ENCODE measurements at places on chromosomes 4 and X. TPM values are rescaled to one million over a fixed set of nuclear protein-coding genes. Genes with fewer than 3 reads are reported as not detected.

Gene BRS3
- not detected for total RNA-seq

Gene UGT2A3
- total RNA-seq: not detected

Gene NLRP2B
- not detected for total RNA-seq

Gene DUSP9
- total RNA-seq: not detected

Gene PHEX
- total RNA-seq: 0.23 TPM

Gene SPANXA1
- not detected for total RNA-seq

Gene BEX2
- total RNA-seq: 8.1 TPM

Gene TCEAL1
- total RNA-seq: 6.5 TPM

Gene ADAM29
- not detected for total RNA-seq

Gene ZNF185
- 0.75 TPM for total RNA-seq

Gene GPC3
- 0.08 TPM for total RNA-seq

Gene IGSF1
- not detected for total RNA-seq

Gene CXCR3
- total RNA-seq: 84.9 TPM

DNA sequence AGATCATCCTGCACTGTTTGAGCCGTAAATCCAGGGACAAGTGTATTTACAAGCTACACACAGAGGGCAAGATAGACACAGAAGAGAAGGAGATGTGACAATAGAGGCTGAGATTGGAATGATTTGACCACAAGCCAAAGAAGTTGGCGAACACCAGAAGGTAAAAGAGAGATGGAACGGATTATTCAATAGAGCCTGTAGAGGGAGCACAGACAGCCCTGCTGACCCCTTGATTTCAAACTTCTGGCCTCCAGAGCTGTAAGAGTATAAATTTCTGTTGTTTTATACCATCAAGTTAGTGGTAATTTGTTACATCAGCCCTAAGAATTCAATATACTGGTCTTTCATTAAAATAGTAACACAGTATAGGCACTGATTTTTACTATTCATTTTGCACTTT, 447.8 kb downstream of the FAT4 start:
- DNase-seq: no peak

DNA sequence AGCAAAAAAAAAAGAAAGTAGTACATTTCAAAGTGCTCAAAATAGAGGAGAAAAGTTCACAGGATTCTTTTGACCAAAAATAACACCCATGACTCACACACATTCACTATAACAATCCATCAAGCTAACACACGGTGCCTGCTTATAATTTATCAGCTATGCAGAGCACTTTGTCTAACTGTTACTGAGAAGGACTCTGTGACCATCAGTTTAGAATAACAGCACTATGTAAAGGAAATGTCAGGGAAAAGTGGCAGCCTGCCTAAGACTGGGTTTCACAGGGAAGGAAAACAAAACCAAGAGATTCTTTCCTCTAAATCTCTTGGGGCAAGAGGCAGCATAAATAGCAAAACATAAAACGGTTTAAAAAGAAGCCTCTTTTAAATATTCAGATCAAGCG, 54.8 kb downstream of the CCDC149 start:
- no peak for DNase-seq

- no peak for DNase-seq
Measured at GRCh38 chr4:169922632-169923276, 103.4 kb downstream of the MFAP3L start.

- DNase-seq: no peak
Measured at GRCh38 chr4:101328063-101328602, 19.2 kb downstream of the PPP3CA start.

- DNase-seq: no peak
Measured at GRCh38 chr4:10667701-10668326, 16.8 kb downstream of the CLNK start.

GRCh38 chrX:110159235-110159634, 156.3 kb downstream of the TMEM164 start:
- DNase-seq: peak; percentile 24

GRCh38 chr4:88870428-88870827, 172.8 kb upstream of the NAP1L5 start:
- DNase-seq: no peak

GRCh38 chr4:57424232-57424897, 314.2 kb upstream of the IGFBP7 start:
- no peak for DNase-seq

DNA sequence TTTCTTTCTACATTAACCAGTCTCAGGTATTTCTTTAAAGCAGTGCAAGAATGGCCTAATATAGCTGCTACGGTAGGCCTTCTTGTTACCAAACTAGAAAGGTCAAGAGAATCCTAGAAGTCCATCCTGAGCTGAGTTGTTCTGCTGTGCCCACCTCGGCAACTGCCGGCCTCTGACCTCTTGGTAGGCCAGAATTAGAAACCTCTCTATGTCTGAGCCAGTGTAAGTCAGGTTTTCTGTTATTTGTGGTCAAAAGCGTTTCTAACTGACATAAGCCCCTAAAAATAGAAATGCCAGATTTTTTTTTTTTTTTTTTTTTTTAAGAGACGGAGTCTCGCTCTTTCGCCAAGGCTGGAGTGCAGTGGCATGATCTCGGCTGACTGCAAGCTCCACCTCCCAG, 43.1 kb downstream of the SOWAHB start:
- DNase-seq: no peak

GRCh38 chr4:33772582-33772981, 2471.7 kb downstream of the ARAP2 start:
- DNase-seq: no peak

- no peak for DNase-seq
Measured at GRCh38 chr4:124555959-124556358, 156.6 kb downstream of the ANKRD50 start.

- DNase-seq: no peak
Measured at GRCh38 chr4:158786955-158787354, 18.1 kb downstream of the FNIP2 start.

DNA sequence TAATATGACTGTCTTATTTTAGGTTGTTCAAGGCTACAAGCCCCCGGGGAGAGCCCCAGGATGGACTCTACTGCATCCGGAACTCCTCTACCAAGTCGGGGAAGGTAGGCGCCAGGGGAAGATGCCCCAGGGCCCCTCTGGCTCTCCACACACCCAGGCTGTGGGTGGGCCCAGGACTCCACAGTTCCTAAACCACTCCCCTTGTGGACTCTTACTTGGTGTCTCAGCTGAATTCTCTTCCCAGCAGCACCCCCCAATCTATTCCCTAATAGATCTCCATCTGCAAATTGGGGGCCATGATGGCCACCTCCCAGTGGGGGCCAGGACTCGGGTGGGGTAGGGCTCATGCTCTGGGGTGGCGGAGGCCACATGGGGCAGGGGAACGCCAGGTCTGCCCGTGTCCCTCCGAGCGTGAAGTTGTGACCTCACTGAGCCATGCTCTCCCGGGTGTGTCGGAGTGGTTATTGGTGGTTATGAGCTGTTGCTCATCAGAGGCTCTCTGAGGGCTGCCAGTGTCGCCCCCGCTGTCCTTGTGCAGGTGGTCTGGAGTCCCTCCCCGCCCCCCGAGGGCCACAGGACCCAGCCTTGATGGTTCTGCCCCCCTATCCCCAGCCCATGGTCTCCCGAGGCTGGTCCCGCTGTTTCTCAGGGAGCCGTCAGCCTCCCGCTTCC, 11.2 kb upstream of the ADD1 start:
- no peak for DNase-seq

- no peak for DNase-seq
Measured at GRCh38 chr4:69781458-69782418, 21.3 kb upstream of the SULT1B1 start.

DNA sequence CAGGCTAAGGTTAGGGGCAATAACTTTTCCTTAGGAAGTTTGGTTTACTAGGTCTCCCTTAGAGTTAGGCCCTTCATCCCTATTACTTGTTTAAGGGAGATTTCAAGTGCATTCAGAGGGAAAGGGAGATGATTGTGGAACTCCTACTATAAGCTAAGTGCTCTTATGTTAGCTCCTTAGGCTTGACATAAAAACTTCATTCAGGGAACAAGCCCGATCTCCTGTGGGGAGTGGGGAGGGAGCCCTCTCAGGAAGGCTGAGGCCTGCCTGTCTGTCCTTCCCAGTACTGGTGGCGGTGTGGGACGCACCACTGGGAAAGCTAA, 8.0 kb downstream of the KLF3 start:
- DNase-seq: no peak

GRCh38 chr4:41257257-41257901, 651 bp downstream of the UCHL1 start:
- no peak for DNase-seq

- DNase-seq: no peak
Measured at GRCh38 chr4:14879683-14880082, 122.6 kb upstream of the CPEB2 start.

- DNase-seq: no peak
Measured at GRCh38 chrX:29487214-29487613, 728.1 kb upstream of the MAGEB2 start.

DNA sequence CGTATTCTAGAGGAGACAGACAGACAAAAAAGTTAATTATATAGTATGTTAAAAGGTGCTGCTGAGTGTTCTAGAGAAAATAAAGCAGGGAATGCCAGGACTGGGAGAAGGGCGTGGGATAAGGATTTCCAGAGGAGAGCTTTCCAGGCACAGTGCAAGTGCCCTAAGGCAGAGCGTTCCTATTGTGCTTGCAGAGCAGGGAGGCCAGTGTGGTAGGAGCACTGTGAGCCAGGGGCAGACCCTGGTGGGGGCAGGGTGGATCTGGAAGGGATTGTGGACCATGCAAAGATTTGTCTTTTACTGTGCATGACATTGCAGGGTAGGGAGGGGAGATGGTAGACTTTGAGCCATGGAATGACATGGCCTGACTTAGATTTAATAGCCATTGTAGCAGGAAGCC, 25.8 kb downstream of the EXOC1 start:
- no peak for DNase-seq

GRCh38 chr4:163991298-163991865, 496.9 kb downstream of the TMA16 start:
- DNase-seq: no peak

GRCh38 chr4:81965911-81966310, 407.9 kb downstream of the HNRNPD start:
- DNase-seq: no peak

- DNase-seq: no peak
Measured at GRCh38 chr4:70654605-70655011, 11.7 kb downstream of the JCHAIN start.

DNA sequence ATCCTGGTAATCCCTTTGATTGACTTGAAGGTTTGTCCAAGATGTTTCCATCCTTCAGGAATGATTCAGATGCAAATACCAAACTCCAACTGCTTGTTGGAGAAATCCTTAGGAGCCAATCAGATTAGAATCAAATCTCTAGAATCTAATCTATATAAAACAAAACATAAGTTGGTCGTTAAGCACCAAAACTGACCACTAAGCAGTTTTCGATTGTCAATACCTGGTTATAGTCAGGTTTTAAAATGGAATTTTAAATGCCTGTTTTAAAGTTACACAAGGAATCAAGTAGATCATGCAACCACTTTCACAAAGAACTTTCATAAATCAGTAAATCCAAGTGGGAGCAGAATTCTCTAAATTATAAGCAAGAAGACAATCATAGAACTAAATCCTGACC, 236.1 kb downstream of the PARM1 start:
- DNase-seq: no peak

GRCh38 chr4:25797136-25797535, 65.7 kb downstream of the SEL1L3 start:
- no peak for DNase-seq

GRCh38 chrX:46587158-46587557, 13.6 kb downstream of the CHST7 start:
- no peak for DNase-seq

DNA sequence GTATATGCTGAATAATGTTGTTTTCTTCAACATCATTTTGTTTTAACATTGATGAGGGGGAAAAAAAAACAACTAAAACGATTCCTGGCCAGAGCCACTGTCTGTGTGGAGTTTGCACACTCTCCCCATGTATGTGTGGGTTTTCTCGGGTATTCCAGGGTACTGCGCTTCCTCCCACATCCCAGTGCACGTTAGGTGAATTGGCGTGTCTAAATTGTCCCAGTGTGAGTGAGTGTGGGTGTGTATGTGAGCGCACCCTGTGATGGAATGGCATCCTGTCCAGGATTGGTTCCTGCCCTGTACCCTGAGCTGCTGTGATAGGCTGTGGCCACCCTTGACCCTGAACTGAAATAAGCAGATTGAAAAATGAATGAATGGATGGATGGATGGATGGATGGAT, 2.4 kb upstream of the DLG3 start:
- DNase-seq: no peak

DNA sequence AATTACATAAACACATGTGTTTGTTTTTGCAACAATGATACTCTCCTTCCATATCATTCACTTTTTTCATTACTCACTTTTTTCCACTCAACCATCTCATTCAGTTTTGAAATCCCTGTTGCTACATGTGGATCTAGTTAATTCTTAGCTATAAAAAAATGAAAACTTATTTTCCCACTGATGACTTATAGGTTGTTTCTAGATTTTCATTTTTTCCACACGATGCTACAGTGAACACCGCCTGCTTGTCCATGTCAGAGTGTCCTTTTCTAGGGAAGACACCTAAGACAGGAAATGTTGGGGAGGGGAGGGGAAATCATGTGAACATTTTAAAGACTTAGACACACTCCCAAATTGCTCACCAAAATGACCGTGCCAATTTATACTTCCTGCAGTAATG, 70.2 kb downstream of the SUPT20HL2 start:
- no peak for DNase-seq

- no peak for DNase-seq
Measured at GRCh38 chrX:114077773-114078172, 506.1 kb upstream of the HTR2C start.

DNA sequence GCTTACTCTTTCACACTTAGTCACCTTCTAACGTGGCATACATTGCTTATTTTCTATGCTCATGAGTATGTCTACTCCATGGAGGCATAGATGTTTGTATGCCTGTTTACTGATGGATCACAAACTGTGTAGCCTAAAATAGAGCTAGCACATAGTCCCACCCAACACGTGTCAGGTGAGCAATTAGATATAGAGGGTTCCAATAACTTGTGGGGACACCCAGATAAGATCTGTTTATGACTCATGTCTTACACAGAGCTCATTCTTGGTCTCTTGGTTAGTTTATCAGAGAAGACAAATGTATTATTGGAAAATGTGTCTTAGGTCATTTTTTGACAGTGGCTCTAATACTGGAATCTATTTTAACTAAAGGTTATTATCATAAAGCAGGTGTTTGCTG, 6.8 kb downstream of the ZFP42 start:
- no peak for DNase-seq

DNA sequence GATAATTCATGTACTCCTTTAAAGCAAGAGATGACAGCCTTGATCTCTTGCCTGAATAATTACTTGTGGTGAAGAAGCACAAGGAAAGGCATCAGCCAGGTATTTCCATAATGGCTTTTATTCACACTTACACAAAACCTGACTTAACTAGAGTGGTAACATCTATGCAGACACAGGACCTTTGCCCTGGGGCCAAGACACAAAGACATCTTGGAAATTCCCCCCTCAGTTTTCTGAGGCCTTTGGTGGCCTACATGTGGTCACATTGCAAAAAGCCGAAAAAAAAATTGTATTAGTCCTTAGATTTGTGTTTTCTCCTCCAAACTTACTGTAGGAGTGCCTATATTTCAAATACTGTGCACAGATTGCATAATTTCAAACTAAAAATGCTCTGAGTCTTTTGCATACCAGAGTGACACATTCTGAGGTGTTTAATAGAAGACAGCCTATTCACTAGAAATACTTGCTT, 172.4 kb downstream of the PDGFC start:
- DNase-seq: no peak

- DNase-seq: no peak
Measured at GRCh38 chr4:16692524-16692923, 205.9 kb downstream of the LDB2 start.

All from activated CD4-positive, alpha-beta memory T cell treated with anti-CD3 and anti-CD28 coated beads, Interleukin-2, amount 10 ng/mL, durations not matched to agents 7 days and 5 days (primary cell).